Femur (tissue), 1 donor: ENCODE measurements at places on chromosomes 12 and 14.

DNA sequence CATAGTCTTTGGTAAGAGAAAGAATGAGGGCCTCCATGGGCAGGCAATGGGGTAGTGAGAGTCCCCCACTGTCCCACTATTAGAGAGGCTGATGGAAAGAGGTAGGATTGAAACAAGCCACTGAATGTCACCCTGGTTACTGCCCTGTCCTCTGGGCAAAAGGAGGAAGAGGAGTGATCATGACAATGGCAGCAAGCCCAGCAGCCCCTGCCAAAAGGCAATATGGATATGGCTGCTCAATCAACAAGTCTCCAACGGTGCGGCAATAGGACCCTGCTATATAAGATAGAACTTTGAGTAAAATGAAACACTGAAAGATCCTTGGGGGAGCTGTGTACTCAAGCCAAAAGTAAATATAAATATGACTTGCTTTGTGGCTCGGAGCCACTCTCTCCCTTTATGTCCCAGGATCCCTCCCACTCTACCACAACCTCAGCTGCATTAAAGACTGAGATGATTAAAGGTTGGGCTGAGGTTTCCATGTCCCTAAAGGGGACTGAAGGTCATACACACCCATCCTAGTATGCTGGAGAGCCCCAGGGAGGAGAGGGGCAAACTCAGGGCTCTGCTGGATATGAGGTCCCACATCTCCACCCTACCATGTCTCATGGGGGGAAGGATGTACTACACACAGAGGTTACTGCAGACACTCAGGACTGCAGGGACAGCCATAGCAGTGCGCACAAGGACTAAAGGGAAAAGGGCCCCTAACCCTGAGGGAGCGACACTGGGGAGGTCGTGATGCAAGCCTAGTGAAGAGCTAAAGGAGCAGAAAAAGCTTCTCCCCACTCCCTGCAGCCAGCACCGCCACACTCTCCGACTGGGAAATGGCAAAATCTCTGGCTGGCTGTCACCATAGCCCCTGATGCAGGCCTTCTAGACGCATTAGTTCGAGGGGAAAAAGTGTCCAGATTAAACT, 5.9 kb downstream of the POMT2 start:
- DNase-seq: no peak

- DNase-seq: peak; percentile 16
These were observed 28.6 kb upstream of the DICER1 start for GRCh38 chr14:95185767-95186392.

DNA sequence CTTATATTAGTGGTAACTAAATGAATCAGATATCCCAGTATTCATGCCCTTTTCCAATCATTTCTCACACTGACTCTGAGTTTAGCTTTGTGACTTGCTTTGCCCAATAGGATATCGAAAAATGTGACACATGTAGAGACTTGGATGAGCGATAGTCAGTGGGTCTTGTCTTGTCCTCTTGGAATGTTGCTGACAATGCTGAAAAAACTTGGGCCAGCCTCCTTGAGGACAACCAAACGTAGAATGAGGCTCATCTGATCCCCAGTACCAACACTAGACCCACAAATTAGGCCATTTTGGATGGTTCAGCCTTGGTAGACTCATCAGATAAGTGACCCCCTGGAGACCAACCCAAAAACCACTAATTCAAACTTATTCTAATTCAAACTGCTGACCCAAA, 351.0 kb downstream of the GRIN2B start:
- DNase-seq: no peak

- DNase-seq: no peak
These were observed 85.4 kb upstream of the HIF1A start for GRCh38 chr14:61609884-61610283.

- DNase-seq: no peak
These were observed 21.2 kb upstream of the RDH16 start for GRCh38 chr12:56978397-56979138.

DNA sequence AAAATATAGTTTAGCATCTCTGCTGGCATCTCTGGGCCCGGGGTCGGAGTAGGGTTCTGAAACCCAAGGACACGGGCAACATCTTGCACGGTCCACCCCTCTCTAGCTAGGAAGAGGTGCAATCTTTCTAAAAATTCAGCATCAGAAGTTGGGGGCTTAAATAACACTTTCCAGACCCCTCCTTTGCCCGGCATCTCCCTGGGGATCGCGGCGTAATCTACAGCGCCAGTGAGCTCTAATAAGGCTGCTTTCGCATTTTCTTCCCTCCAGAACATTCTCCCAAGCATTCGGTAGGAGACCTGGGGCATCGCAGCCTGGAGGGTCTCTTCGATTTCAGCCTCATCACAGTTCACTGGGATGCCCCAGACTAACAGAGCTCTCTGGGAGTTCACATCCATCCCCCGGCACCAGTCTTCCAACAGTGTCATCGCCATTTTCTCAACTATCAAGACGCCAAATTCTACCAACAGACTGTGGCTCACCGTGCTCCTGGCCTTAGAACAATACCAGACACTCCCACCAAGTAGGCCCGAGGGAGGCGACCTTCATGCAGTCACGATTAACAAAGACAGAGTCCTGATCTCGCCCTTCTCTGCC, 880 bp downstream of the PNMA1 start:
- DNase-seq: no peak
